ENCODE measurements at places on chromosomes 2 and 18. TPM values are rescaled to one million over a fixed set of nuclear protein-coding genes. Genes with fewer than 3 reads are reported as not detected.

DNA sequence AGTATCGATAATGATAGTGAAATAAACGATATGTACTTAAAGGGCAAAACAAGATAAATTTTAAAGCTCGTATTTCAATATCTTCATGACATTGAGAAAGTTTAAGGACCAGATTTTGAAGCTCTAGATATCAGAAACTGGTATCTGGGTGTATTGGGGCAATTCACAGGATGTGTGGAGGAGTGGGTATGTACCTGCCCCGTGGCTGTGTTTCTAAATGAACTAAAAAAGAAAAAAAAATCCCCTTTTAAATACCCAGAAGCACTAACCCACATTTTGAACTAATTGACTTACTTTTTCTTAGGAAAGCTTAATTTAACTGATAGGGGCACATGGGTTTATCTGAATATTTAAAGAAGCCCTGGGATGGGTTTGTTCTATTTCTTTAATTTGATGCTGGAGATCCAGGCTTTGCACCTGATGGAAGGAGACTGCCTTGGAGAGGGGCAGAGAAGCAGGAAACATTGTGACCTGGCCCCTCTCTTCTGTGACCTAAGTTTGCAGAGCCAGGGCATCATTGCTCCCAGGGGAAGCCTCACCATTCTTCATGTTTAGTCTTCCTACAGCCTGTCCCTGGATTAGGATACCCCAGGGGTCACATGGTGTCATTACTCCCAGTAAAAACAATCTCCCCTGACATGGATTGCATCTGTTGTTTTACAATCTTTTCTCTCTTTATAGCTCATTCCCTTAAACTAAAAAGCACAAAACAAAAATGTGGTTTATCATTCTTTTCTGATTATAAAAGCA is 7.6 kb upstream of the KCTD1 start:
- DNase-seq = no peak

GRCh38 chr2:237540823-237541222 is 25.6 kb upstream of the PRLH start:
- no peak for DNase-seq

GRCh38 chr2:15805206-15805605 is 135.1 kb upstream of the MYCN start:
- no peak for DNase-seq

DNA sequence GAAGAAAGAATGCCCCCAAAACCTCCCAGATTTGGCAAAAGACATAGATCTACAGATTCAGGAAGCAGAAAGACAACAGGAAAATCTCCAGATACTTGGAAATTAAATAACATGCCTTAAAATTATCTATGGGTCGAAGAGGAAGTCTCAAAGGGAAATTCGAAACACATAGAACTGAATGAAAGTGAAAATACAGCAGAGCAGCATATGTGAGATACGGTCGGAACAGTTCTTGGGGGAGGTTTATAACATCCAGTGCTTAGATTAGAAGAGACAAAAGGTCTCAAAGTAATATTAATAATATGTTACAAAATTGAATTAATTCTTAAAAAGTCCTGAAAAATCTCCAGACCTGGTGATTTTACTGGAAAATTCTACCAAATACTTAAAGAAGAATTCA is 14.3 kb downstream of the KCNG2 start:
- no peak for DNase-seq

DNA sequence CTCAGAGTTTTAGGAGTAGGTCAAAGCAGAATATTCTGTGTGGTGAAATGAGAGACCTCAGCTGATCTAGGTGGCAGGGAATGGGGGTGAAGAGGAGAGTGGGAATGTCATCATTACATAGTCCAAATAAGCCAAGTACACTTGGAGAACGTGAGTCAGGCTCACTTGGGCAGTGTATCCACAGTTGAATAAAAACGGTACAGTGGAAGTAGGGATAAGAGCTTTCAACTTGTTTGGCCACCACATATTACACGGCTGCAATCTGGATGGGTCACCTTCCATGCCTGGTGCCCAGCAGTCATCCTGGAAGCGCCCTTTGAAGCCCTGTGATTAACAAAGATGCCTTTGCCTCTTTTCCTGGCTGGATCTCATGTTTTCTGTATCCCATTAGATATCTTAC is 28.6 kb downstream of the MIB1 start:
- no peak for DNase-seq

- DNase-seq = no peak
Observed at GRCh38 chr18:38654946-38655345, 1089.3 kb upstream of the CELF4 start.

DNA sequence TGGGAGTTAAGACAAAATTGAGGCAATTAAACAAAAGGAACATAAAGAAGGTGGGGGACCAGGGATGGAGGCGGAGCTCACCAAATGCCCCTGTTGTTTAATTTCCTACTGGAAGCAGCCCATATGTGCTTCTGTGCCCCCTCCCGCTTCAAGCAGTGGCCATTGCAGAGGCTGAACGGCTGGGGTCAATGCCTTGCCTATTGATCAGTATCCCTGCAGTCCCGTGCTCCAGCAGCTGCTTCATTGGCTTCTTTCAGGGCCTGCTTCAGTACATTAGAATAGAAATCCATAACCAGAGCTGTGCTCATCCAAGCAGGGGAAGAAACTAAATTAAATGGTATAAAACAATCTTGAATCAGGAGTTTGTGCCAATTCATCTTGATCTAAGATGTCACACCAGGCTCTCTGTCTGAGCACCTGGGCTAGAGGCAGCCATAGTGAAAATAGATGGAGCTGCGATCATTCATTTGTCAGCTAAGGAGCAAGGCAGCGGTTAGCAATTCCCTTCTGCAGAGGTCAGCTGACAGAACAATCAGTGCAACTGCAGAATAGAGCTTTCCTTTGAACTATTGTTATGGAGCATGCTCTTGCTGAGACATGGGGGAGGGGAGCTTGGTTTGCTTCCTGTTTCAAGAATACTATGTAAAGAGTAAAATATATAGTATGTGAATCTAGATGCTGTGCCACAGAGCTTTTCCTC is 222.4 kb downstream of the WDR7 start:
- DNase-seq = no peak

DNA sequence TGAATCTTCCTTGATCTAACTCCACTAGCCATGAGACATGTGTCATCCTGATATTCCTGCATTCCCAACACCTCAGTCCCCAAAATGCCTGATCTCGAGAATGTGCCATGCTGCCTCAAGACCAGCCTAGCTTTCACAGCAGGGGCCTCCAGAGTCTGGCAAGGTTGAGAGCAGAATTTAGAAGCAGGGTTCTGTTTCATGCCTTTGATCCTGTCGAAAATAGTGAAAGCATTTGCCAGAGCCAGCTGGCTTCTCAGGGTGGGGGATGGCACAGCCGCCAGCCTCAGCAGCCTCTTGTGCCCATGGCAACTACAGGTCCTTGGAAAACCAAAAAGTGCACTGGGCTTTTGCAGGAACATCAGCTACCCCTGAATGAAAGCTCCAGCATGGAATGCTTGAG is 143.5 kb downstream of the RTN4 start:
- DNase-seq = no peak

DNA sequence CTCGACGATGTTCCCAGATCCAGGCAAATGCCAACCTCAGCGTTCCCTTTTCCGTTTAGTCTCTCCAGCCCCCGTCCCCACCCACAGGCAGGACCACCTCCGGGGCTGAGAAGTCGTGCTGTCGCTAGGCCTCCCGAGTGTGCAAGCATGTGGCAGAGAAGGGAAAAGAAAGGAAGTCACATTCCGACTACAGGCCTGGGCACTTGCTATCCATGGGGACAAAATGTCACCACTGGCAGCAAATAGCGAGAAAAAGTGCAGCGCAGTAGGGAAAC is 420 bp downstream of the PIGN start:
- DNase-seq = no peak

GRCh38 chr18:79381811-79382311 is 13.9 kb upstream of the NFATC1 start:
- DNase-seq = no peak

DNA sequence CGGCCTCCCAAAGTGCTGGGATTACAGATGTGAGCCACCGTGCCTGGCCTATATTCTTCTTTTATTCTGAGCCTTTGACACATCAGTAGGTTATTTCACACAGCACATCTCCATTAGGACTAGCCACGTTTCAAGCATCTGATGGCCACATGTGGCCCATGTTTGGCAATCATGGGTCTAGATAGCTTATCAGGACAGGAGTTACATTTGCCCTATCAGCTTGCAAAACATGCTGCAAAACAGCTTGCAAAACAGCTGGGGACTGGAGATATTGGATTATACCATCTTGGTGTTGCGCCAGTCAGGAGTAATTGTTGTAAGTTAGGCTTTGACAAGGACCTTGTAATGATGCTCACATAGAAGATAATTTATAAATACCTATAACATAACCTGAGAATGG is 94.9 kb downstream of the GBX2 start:
- DNase-seq = no peak

DNA sequence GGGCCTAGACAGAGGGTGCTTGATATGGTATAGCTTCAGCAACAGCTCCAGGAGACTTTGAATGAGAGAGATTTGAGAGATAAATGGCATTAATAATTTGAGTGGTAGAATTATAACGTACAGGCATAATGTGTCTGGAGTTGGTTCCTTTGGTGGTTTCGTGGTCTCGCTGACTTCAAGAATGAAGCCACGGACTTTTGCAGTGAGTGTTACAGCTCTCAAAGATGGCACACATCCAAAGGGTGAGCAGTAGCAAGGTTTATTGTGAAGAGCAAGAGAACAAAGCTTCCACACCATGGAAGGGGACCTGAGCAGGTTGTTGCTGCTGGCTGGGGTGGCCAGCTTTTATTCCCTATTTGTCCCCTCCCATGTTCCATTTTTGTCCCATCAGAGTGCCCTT is 23.1 kb downstream of the PDCD1 start:
- DNase-seq = no peak

- no peak for DNase-seq
Observed at GRCh38 chr2:134470561-134471168, 216.8 kb downstream of the MGAT5 start.

- no peak for DNase-seq
Observed at GRCh38 chr2:96599941-96600340, 38.2 kb downstream of the KANSL3 start.

GRCh38 chr2:9909106-9909505 is 42.4 kb upstream of the GRHL1 start:
- DNase-seq = no peak

DNA sequence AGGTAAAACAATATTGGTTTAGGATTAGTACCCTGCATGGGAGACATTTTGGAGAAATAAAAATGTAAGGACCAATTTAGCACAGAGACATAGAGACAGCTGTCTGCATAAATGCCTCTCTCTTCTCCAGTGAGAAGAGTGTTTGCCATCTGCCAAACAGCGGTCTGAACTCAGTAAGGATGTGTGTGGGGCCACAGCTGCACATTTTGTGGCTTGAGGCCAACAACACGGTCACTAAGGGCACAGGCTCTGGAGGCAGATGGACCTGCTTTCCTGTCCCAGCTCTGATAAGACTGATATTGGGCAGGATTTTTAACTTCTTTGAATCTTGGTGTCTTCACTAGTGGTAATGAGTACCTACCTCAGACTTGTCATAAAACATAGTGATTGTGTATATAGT is 10.2 kb downstream of the ZBTB14 start:
- DNase-seq = no peak

DNA sequence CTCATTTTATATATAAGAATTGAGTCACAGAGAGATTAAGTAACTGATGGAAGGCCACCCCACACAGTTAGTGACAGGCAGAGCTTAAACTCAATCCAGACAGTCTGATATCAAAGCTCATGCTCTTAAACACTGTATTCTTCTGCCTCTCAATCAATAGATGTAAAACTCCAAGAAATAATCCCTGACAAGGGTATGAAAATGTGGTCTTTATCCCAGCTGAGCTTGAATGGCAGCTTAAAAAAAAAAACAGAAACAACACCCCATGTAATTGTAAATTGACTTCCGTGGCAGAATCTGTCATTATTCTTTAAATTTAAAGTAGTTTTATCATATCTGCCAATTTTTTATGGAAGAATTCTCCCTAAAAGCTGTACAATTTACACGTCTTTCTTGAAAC is 60.1 kb downstream of the RAB27B start:
- DNase-seq = no peak

GRCh38 chr2:20415511-20415918 is 31.4 kb upstream of the RHOB start:
- DNase-seq = no peak

- no peak for DNase-seq
Observed at GRCh38 chr2:155250800-155251199, 552.3 kb downstream of the KCNJ3 start.

- no peak for DNase-seq
Observed at GRCh38 chr2:172119089-172119488, 16.4 kb upstream of the DLX2 start.

DNA sequence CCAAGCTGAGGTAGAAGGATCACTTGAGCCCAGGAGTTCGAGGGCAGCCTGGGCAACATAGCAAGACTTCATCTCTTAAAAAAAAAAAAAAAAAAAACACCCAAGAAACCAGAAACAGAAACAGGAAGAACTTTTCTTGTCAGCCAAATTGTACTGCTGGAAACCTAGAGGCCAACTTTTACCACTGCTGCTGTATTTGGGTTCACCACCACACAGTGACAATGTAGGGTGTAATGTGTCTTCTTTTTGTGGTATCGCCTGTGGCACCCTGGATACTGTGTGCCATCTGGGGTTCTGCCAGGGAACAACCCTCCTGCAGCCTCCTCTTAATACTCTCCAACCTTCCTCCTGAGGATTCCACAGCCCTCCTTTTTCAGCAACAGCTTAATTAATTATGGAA is 72.6 kb downstream of the STK39 start:
- no peak for DNase-seq

GRCh38 chr18:57223144-57223870 is 76.4 kb downstream of the BOD1L2 start:
- DNase-seq = no peak

GRCh38 chr2:128314348-128315121 is 4.1 kb downstream of the HS6ST1 start:
- DNase-seq = peak; percentile 14

GRCh38 chr2:74984947-74985637 is 26.6 kb downstream of the POLE4 start:
- no peak for DNase-seq

DNA sequence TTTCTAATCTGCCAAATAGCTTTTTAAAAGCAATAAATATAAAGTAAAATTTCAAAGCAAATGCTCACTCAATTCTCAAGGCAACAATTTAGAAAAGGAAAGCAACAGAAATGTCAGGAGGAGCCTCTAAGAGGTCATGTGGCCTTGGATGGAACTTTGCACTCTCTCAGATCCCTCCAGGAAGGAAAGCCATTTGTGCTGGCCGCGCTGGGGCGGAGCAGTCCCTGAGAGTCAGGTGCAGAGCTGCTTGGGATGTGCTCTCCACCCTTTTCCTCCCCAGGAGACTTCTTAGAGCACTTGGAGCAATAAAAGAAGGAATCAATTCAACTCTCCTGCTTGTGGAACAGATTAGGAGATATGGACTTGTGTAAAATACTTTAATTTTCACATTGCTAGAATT is 379.8 kb upstream of the LINC00305 start:
- no peak for DNase-seq

GRCh38 chr2:169050476-169051240 is 18.7 kb upstream of the DHRS9 start:
- DNase-seq = no peak

- DNase-seq = no peak
Observed at GRCh38 chr2:3131636-3132326, 245.8 kb downstream of the EIPR1 start.

- DNase-seq = no peak
Observed at GRCh38 chr2:467543-467891, 179.6 kb upstream of the ALKAL2 start.

The TLX2 gene
- not detected for total RNA-seq

The PAX8 gene
- 1.0 TPM for total RNA-seq

The UGT1A5 gene
- total RNA-seq = not detected

The CCDC85A gene
- 3.1 TPM for total RNA-seq

The SLC4A3 gene
- 4.6 TPM for total RNA-seq

The FN1 gene
- 295 TPM for total RNA-seq

The POTEI gene
- not detected for total RNA-seq

The CAVIN2 gene
- total RNA-seq = 30.7 TPM

The GATA6 gene
- total RNA-seq = 3.0 TPM

Measured in breast epithelium (tissue), 4 donors.